ENCODE measurements at places on chromosomes 16 and 17. TPM values are rescaled to one million over a fixed set of nuclear protein-coding genes. Genes with fewer than 3 reads are reported as not detected.

- no peak for DNase-seq
Measured at GRCh38 chr16:5604770-5605169, 507.2 kb upstream of the EEF2KMT start.

Gene GP2
- total RNA-seq, result 5.8 TPM

GRCh38 chr17:80851277-80851925 is 140.2 kb upstream of the CHMP6 start:
- no peak for DNase-seq

DNA sequence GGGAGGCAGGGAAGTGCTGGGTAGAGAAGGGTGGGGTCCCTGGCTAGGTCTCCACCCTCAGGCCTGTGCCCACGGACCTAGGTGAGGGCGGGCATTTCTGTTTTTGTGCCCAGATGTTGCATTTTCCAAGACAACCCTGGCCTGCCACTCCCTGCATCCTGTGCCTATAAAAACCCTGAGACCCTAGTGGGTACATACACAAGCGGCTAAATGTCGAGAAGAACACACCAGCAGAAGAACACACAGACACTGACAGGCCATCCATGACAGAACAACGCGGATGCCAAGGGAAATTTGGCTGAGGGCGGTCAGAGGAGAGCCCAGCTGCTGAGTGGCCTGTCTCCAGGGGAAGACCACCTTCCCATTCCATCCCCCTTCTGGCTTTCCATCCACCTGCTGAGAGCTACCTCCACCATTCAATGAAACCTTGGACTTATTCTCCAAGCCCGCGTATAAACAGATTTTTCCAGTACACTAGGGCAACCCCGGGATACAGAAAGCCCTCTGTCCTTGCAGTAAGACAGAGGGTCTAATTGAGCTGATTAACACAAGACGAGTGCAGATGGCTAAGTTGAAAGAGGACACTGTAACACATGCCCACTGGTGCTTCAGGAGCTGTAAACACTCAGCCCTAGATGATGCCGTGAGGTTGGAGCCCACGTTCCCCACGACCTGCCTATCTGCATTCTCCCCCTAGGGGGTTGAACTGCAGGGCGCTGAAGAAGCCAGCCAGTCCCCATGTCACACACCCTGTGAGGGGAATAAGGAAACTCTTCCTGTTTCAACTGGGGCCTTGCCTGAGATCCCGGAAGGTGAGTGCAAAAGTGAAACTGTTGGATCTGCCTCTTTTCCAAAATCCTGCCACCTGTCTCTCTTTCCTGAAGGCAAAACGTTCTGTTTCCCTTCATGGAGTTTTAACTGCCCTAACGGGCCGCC is 147.2 kb upstream of the COX10 start:
- no peak for DNase-seq

Gene NAA60
- total RNA-seq, result 56.0 TPM

Gene CCL1
- total RNA-seq, result not detected

- DNase-seq, result no peak
Measured at GRCh38 chr17:78884148-78884825, 18.7 kb downstream of the CEP295NL start.

Gene FAM171A2
- 7.6 TPM for total RNA-seq

- no peak for DNase-seq
Measured at GRCh38 chr16:57233944-57234706, 10.9 kb upstream of the ARL2BP start.

DNA sequence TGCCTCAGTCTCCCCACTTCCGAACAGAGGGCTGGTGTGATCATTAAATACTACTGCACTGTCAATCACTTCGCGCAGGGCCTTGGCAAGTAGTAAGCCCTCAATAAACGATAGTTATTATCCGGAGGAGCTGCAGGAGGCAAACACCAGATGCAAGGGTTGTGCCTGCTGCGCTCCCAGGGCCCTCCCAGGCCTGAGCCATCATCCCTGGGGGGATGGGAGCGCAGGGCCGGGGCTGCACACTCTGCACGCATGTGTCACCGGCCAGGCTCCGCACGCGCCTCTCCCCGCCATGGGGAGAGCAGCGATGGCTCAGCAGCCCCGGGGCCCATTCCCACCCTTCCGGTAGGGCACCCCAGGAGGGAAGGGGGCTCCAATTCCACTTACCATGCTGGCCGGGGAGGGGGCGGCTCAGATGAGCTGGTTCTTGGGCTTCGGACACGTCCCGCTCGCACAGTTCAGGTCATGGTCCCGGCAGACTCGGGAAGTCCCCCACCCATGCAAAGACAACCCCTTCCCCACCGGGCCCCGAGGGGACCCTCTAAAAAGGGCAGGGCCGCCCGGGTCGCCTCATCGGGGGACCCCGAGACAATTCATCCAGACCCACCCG is 681 bp downstream of the XPO6 start:
- DNase-seq, result no peak

- DNase-seq, result no peak
Measured at GRCh38 chr17:31696184-31696602, 162.9 kb downstream of the COPRS start.

GRCh38 chr16:78597809-78598570 is 498.5 kb downstream of the WWOX start:
- no peak for DNase-seq

GRCh38 chr17:47946929-47947397 is 5.6 kb downstream of the PNPO start:
- DNase-seq, result peak; percentile 68

- no peak for DNase-seq
Measured at GRCh38 chr16:60230666-60231065, 1496.5 kb upstream of the GOT2 start.

DNA sequence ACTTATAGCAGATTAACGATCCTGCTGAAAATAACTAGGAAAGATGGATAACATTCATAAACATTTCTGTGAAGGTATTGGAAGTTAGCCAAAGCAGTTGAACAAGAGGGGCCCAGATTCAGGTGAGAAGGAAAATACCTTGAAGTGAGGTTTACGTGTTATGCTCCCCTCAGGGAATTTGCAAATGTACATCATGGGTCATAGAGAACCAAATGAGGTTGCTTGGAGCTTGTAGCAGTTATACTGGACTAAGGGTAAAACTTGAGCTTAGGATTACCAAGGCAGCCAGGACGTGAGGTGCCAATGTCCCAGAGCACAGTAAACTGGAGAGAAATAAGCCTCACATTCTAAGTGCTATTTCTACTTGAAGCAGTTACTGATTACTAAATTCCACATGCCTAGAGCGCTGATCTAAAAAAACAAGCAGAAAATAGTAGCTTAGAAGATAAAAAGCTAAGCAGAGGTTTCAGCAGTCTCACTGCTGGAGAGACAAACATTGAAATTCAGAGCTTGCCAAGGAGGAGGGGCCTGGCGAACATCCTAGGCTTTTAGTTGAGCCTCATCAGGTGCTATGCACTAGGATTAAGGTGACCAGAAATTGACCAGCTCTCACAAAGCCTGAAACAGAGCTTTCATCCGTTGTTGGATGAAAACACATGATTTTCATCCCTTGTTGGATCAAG is 136.7 kb upstream of the FAM20A start:
- no peak for DNase-seq

DNA sequence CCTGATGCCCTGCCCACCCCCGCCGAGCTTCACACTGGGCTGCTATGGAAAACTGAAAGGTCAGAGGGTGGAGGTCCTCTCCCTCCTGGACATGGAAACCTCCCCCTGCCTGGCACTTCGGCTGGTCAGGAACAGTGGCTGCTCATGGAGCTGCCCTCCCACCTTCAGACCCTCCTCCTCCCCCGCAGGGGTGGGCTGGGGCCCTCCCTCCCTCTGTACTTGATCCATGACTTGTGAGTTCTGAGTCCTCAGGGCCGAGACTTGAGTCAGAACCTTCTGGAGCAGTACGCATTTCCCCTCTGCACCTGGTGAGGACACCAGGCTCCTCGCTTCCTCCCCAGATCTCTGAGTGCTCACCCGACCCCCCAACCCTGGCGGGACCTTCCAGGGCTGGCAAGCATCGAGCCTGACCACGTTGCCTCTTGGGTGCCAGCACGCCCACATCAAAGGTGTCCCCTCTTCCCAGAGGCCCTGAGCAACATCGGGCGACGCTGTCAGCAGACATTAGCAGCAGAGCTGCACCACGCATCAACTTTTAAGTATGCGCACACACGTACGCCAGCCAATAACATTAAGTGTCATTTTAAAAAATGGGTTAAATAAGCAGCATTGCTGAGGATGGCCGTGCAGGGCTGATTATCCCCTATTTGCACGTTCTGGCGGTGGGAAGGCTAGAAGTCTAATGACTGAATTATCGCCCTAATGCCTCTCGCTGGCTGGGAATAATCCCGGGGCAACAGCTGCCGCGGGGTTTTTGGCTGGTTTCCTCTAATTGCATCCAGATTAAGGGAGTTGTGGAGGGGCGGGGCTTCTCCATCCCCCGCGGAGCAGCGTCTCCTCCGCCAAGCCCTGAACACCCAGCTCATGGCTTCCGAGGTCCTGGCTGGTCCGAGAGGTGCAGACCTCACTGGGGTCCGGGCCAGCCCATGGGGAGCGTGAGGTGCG is 98.0 kb downstream of the TBC1D16 start:
- DNase-seq, result no peak

DNA sequence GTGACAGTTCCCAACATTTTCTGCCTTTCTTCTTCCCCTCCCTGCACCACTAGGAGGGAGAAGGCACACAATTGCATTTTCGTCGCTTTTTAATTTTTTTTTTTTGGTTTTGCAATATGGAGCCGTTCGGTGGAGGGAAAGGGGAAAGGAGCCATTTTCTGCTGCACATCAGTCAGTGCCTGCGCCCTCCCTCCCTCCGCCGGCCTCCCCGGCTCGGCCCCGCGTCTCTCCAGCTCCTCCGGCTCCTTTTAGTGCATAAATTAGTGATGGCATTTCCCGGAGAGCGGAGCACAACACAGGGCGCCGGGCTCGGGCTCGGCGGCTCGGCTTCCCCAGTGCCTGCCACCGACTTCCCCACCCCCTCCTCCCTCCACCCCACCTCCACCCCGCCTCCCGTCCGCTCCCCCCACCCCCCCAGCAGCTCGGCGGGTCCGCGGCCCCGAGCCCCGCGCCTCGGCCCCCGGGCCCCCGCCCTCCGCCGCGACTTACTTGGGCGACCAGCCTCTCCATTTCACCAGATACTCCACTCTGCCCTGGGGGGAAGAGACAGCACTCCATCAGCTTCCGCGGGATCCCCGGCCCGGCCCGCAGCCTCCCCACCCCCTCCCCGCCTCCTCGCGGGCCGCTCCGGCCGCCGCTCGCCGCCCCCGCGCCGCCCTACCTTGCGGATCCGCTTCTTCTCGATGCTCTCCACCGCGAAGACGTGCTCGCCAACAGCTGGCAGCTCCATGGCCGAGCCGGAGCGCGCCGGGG is 542 bp downstream of the CBX4 start:
- no peak for DNase-seq

- no peak for DNase-seq
Measured at GRCh38 chr17:78184868-78185267, 2.0 kb downstream of the TK1 start.

Gene KDM8
- total RNA-seq, result 7.9 TPM

Gene KRT20
- 0.13 TPM for total RNA-seq

DNA sequence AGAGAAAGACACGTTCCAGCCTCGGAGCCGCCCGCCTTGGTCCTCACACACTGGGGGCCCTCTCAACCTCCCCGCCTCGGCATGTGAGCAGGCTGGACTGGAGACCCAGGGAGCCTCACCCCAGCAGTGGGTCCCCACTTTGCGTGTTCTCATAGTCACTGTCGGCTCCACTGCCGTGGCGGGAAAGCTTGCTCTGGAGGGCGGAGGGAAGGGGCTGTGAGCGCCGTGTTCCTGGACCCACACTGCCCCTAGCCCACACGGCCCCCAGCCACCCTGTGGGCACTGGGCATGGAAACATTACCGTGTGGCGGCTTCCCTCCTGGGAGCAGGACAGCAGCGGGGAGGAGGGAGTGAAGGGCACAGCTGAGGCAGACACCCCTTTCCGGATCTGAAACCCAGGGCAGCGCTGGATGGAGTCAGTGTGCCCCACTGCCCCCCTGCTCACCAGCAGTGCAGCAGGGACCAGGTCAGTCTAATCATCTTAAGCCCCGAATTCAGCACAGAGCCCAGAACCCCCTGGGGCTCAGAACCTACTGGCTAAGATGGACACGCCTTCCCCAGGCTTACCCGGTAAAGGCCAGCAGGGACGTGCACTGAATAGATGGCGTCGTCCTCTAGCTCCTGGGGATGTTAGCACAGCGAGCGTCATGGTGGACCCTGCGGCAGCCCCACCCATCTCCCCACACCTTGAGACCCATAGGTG is 7.2 kb downstream of the TP53I13 start:
- DNase-seq, result no peak

DNA sequence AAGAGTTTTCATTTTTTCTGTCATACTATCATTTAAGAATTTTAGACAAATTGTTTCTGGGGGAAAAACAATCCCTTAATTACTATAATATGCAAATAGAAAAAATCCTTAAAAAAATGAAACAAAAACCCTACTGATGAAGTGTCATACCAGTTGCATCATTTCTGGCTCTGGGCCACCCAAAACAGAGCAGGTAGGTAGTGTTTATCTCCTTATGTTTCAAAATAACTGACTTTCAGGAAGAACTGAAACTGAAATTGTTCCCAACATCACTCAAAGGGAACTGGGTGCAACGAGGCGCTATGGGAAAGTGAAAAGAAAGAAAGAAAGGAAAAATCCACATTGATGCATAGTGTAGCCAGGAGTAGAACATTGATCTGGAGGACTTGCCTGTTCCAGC is 653.1 kb upstream of the SOX9 start:
- DNase-seq, result no peak

Gene HOXB9
- total RNA-seq, result 65.9 TPM

DNA sequence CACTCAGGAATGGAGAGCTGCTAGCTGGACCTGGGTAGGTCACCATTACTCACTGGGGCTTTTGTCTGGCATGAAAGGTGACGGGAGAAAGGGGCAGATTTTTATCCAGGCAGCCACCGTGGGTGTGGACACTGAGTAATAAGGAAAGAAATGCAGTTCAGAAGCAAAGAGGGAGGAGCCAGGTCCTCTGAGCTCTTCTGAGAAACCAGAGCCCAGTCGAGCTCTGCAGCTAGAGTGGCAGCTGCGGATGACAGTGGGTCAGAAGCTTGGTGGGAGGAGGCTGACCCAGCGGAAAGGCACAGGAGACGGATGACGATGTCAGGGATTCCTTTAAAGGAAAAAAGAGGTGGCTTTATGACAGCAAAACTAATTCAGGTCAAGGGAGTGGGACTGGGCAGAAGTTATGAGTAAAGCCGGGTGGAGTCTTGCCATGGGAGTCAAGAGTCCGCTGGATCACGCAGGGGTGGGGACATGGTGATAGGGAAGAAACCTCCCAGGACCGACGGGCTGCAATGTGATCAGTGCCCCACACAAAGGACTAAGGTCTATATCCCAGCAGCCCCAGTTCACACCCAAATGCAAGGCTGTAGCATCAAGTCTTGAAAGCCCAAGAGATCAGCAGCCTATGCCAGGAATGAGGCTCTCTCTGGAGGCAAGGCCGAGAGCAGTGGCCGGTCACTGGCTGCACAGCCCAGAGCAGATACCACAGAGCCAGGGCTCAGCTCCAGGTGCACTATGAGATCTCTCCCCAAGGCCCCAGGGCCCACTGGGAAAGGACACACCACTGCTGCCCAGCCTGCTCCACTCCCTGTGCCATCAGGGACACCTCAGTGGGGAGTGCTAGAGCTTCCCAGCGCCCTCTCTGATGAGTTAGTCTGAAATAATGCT is 6.3 kb upstream of the MNT start:
- DNase-seq, result no peak

- no peak for DNase-seq
Measured at GRCh38 chr16:78566397-78567073, 467.1 kb downstream of the WWOX start.

Gene FNDC8
- not detected for total RNA-seq

GRCh38 chr17:34401165-34401564 is 38.1 kb upstream of the CCL1 start:
- no peak for DNase-seq

- no peak for DNase-seq
Measured at GRCh38 chr17:81868674-81869220, 2.4 kb downstream of the ARHGDIA start.

- no peak for DNase-seq
Measured at GRCh38 chr17:7224661-7225111, 4.9 kb downstream of the ACADVL start.
